ENCODE measurements at places on chromosomes 11 and 22. TPM values are rescaled to one million over a fixed set of nuclear protein-coding genes. Genes with fewer than 3 reads are reported as not detected.

GRCh38 chr11:67666676-67667489, 7.5 kb downstream of the ALDH3B2 start:
- no peak for DNase-seq

- DNase-seq, result no peak
Observed at GRCh38 chr11:326842-327580, 6.4 kb upstream of the IFITM3 start.

DNA sequence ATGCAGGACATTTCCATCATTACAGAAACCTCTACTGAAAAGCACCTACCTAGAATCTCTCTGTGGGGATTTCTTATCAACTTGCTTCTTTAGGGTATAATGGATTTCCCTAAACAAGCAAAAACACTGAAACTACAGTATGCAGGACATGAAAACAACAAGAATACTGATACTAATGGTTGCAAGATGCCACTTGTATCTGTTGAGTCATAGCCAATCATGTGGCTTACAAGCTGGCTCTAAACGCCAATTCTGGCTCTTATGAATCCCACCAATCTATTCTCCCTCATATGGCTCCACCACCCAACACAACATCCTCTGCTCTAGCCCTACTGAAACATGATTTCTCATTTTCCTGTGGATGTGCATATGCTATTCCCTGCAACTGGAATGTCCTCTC, 22.6 kb downstream of the TENM4 start:
- DNase-seq, result no peak

DNA sequence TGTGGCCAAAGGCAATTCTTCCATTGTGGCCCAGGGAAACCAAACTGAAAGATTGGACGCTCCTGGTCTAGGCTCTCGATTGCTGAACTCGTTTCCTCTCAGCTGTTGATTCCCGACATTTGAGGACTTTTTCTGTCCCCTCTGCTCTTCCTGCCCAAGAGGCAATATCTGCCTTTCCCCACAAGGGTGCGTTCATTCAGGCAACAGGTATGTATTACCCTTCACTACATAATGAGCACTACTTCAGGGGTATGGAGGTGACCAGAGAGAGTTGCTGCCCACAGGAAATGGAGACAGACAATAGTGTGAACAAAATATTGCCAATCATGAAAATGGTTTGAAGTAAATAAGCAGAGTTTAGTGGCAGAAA, 8.2 kb downstream of the PTH start:
- DNase-seq, result no peak

DNA sequence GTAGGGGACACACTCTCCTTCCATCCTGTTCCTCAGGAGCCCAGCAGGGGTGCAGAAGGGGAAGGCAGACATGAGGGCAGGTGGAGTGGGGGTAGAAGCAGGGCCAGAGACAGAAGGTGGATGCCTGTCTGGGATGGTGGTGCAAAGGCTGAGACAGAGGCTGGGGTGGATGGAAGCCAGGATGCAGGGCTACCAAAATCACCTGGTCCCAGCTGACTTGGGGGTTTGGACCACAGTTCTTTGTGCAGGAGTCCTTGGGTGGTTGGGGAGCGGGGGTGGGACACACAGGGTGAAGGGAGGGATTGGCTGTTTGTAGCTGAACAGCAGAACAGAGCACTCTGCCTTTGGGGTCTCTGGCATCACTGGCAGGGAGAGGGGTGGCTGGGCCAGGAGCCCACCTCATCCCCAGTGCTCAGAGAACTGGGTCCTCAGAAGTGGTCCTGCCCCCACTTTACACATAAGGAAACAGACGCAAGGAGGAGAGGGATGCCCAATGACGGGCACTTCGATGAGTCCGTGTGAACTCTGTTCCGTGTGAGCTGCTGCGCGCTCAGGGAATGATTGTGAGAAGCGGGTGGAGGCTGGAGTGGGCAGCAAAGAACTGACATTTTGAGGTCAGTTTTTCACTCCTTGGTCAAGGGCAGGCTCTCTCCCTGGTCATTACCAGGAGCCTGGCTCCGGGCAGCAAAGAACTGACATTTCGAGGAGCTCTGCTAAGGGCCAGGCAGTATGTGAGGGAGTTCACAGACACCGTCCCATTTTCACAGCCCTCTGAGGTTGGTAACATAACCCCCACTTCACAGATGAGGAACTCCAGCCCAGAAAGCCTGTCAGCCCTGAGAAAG, 1.9 kb downstream of the TAGLN start:
- no peak for DNase-seq

DNA sequence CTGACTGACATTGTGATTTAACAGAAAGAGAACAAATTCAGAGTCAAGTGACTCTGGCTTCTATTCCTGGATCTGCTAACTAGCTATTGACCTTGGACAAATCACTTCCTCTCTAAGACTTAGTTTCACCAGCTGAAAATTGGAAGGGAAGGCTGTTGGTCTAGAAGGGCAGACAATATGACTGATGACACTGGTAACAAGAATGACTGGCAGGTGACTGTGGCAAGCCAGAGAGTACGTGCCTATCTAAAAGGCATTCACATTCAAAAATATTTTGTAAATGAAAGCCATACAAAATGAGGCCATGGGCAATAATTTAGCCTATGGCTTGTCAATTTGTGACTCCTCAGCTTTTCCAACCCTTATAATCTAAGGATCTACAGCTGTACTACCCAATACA, 23.5 kb downstream of the SERGEF start:
- DNase-seq, result no peak

The ARCN1 gene
- 158 TPM for total RNA-seq

The EMID1 gene
- total RNA-seq, result 12.0 TPM

The KRTAP5-1 gene
- not detected for total RNA-seq

The FLRT1 gene
- not detected for total RNA-seq

DNA sequence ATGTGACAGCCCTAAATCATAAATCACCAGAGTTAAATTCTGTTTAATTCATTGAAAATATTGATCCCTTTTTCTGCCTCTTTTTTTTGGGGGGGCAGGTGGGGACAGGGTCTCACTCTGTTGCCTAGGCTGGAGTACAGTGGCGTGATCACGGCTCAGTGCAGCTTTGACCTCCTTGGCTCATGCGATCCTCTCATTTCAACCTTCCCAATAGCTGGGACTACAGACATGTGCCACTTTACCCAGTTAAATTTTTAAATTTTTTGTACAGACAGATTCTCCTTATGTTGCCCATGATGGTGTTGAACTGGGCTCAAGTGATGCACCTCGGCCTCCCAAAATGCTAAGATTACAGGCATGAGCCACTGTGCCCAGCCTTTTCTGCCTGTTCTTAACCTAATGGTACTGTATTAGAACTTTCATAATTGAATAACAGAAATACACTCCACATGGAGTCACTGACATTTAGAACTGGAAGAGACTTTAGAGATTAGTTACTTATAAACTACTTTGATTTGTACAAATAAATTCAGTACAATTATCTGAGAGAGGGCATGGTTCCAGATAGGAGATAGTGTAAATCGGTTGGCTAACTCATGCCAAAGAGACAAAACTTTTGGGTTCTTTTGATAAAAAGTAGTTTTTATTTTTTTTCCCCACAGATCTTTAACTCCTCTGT, 76.4 kb upstream of the PRODH start:
- DNase-seq, result no peak

- DNase-seq, result no peak
Observed at GRCh38 chr11:21414953-21415352, 745.6 kb downstream of the NELL1 start.

GRCh38 chr11:75872887-75873416, 57.9 kb downstream of the UVRAG start:
- no peak for DNase-seq

DNA sequence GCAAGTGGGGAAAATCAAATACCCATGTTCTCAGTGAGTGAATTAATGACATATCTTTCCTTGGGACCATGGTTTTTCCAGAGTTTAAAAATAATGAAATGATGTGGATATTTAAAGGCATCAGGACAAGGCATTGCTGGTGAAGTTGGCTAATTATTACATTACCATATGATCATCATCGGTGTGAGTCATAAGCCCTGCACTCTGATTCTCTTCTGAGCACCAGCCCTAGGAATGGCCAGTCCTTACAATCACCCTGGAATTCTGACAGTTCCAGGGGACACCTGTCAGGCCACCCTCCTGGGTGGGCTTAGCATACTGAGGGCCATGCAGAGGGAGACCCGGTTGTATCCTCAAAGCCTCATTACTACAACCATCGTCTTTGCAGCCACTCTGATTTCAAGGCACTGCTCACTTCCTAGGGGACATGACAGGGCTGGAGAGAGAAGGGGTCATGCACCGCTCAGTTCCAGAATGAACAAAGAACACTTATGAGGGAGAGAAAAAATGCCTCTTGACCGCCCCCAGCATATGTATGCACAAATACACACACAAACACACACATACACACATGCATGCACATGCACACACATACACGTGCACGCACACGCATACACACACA, 365.0 kb downstream of the MIAT start:
- DNase-seq, result no peak

The SCGB1D2 gene
- not detected for total RNA-seq

DNA sequence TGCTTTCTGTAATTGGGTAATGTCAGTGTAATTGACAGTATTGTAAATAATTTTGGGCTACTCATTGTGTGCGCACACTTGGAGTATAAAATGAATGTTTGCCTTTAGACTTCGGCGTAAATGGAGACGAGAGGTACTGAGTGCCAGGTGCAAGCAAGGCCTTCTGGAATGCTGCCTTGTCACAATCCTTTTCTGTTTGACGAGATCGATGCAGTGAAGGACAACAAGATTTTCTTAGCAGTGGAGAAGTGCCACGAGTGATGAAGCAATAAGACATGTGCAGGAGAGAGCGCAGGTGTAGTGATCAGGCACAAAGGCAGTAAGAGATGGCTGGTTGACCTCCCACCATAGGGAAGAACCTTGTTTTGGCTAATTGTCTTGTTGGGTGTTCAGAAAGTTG, 67.5 kb downstream of the DDX10 start:
- no peak for DNase-seq

DNA sequence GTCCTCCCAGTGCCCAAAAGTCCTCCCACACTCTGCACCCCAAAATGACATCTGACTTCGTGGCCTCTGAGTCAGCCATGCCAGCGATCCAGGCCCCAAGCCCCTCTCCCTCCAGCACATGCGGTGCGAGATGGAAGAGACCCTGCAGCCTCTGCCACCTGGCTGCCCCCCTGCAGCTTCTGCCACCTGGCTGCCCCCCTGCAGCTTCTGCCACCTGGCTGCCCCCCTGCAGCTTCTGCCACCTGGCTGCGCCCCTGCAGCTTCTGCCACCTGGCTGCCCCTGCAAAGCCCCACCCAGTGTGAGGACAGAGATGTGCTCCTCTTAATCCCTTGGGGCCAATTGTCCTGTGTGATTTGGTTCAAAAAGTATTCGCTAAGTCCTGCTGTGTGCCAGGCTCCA, 68.0 kb downstream of the WNT7B start:
- no peak for DNase-seq

DNA sequence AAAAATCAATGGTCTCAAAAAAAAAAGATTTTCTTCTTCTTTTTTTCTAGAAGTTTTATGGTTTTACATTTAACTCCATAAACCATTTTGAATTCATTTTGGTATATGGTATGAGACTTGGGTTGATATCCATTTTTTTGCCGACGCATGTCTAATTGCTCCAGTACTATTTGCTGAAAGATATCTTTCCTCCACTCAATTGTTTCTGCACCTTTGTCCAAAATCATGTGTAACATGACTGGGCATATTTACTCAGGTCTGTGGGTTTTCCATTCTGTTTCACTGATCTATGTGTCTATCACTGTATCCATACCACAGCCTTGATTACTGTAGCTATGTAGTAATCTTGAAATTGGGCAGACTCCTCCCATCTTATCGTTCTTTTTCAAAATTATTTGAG, 15.6 kb upstream of the SCARF2 start:
- DNase-seq, result no peak

DNA sequence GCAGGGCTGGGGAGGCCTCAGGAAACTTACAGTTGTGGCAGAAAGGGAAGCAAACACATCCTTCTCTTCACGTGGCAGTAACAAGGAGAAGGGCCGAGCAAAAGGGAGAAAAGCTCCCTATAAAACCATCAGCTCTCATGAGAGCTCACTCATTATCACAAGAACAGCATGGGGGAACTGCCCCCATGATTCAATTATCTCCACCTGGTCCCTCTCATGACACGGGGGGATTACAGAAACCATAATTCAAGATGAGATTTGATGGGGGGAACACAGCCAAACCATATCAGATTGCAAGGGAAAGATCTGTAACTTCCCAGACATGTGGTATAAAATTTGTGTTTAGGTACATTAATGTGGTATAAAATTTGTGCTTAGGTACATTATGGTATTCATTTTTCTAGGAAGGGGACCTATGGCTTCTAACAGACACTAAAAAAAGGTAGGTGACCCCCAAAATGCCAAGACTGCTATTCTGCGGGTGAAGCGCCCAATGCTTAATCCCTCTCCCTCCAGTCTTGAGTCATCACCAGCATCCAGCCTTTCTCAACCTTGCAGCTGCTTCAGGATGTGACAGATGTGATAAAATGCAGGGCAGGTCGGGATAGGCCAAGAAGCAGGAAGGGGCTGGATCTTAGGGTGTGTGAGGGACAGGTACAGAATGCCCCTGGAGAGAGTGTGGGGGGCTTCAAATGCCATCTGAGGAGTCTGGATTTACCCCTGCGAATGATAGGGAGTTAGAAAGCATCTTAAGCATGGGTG, 57.7 kb upstream of the AMPD3 start:
- DNase-seq, result no peak

DNA sequence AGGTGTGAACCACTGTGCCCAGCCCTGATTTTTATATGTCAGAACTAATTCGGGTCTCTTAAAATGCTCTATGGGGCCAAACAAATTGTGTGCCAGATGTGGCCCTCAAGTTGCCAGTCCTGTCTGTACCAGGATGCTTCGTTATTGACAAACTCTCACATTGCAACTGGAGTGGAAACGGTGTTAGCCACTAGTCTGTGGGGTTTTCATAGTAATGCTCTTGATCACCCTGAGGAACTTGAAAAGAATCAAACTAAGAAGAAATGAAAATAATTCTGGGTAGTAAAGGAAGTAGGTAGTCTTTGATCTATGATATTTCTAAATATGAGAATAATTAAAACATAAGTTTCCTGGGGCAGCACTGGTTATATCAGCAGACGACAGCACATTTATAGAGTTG, 67.3 kb upstream of the ADSL start:
- no peak for DNase-seq
